ENCODE measurements at places on chromosomes 7 and 10. TPM values are rescaled to one million over a fixed set of nuclear protein-coding genes. Genes with fewer than 3 reads are reported as not detected.

NKX6-2 gene
- not detected for total RNA-seq

SRPK2 gene
- 29.7 TPM for total RNA-seq

PRPS1L1 gene
- total RNA-seq, result not detected

CLDN3 gene
- total RNA-seq, result not detected

Data from CD8-positive, alpha-beta T cell (primary cell).